Osteocyte (in vitro differentiated cells): ENCODE measurements at places on chromosomes 5 and 9. TPM values are rescaled to one million over a fixed set of nuclear protein-coding genes. Genes with fewer than 3 reads are reported as not detected.

Gene CDC26
- 26.3 and 28.2 TPM in 2 replicates for total RNA-seq

Gene PDGFRB
- total RNA-seq: 1,093 and 1,131 TPM in 2 replicates

Gene CBY3
- total RNA-seq: not detected in 2 replicates

Gene REEP2
- total RNA-seq: 15.4 and 18.3 TPM in 2 replicates

Gene SOX30
- not detected in 2 replicates for total RNA-seq

Gene CDKN2AIPNL
- total RNA-seq: 19.5 and 21.5 TPM in 2 replicates

Gene ZNF366
- total RNA-seq: not detected in 2 replicates

Gene TAF1L
- not detected in 2 replicates for total RNA-seq

Gene TMEM232
- 2.7 and 3.5 TPM in 2 replicates for total RNA-seq

Gene COL15A1
- total RNA-seq: 0.34 and 0.81 TPM in 2 replicates

Gene AK3
- 46.0 and 47.5 TPM in 2 replicates for total RNA-seq

Gene TEX10
- 22.4 and 22.5 TPM in 2 replicates for total RNA-seq

DNA sequence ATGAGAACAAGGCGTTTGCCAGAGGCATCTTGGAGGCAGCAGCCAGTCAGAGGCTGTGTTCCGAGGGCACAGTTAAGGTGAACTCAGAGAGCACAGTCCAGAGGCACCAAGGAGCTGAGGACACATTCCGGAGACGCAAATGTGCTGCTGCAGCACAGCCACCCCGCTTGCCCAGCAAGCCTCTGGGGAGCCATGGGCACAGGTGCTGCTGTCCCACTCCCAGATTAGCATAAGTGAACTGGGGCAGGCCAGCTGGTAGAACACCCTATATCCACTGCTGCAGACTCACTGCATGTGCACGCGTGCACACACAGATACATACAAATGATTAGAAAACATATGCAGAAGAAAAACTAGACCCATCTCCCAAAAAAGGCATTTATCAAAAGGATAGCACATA, 164.5 kb downstream of the EBF1 start:
- no peak overlapping the region for H3K27ac ChIP-seq
- DNase-seq: no peak
- H3K27me3 ChIP-seq: no peaks in the 10 kb centered on the region
- no peak overlapping the region for H3K4me3 ChIP-seq
- peaks cover 19% of the 10 kb centered on the region for H3K4me1 ChIP-seq

- H3K4me3 ChIP-seq: no peak overlapping the region
- no peak overlapping the region for H3K27ac ChIP-seq
Measured at GRCh38 chr5:80106916-80107315, 71.8 kb downstream of the THBS4 start.

DNA sequence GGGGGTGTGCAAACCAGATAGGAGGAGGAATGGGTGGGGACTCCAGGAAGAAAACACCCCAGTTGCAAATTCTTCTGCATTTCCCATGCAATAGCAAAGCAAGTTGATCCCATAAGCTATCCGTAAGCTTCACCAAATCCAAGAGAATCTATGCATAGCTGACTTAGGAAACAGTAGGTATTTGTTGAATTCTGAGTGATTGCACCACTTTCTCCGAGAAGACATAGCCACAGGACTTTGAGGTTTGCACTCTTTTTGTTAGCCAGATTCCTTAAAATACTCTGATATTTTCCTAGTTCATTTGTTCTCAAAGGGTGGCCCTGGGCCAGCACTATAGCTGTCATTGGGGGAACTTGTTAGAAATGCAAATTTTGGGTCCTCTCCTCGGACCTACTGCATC, 271.9 kb downstream of the SLIT3 start:
- H3K27ac ChIP-seq: no peak overlapping the region
- H3K4me3 ChIP-seq: no peak overlapping the region
- DNase-seq: no peak

- no peak overlapping the region for H3K4me3 ChIP-seq
- peaks cover 6% of the 10 kb centered on the region for H3K4me1 ChIP-seq
- no peaks in the 10 kb centered on the region for H3K27me3 ChIP-seq
- no peak for DNase-seq
- peaks cover 29% of the 10 kb centered on the region for H3K36me3 ChIP-seq
Measured at GRCh38 chr5:72985719-72986118, 29.9 kb downstream of the FCHO2 start.

DNA sequence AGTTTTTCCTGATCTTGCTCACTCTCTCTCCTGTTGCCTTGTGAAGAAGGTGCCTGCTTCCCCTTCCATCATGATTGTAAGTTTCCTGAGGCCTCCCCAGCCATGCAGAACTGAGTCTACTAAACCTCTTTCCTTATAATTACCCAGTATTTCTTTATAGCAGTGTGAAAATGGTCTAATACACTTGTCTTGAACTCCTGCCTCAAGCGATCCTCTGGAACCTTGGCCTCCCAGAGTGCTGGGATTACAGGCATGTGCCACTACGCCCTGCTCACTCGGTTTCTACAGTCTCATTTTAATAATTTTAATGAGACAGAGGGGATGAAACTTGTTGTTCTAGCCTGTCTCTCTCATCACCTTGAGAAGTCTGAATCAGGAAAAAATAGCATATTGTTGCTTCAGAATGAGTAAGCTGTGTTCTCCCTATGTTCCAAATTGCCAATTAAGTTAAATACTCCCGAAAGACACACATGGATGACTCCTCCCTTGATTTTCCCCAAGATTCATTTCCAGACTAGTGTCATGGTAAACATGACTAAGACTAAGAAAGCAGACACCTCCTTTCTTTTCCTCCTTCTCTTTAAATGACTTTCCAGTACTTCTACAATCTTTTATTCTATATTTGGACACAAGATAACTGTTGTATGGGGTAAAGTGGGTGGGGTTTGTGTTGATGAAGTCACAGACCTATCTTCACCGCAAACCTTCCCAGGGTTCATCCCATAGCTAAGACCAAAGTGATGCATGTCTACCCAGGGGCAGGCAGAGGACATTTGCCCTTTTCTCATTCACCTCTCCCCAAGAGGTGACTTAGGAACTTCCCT, 7.8 kb upstream of the DNAJC18 start:
- no peak for DNase-seq
- no peak overlapping the region for H3K27ac ChIP-seq
- H3K4me1 ChIP-seq: peaks cover 38% of the 10 kb centered on the region
- H3K36me3 ChIP-seq: no peaks in the 10 kb centered on the region
- no peak overlapping the region for H3K4me3 ChIP-seq

DNA sequence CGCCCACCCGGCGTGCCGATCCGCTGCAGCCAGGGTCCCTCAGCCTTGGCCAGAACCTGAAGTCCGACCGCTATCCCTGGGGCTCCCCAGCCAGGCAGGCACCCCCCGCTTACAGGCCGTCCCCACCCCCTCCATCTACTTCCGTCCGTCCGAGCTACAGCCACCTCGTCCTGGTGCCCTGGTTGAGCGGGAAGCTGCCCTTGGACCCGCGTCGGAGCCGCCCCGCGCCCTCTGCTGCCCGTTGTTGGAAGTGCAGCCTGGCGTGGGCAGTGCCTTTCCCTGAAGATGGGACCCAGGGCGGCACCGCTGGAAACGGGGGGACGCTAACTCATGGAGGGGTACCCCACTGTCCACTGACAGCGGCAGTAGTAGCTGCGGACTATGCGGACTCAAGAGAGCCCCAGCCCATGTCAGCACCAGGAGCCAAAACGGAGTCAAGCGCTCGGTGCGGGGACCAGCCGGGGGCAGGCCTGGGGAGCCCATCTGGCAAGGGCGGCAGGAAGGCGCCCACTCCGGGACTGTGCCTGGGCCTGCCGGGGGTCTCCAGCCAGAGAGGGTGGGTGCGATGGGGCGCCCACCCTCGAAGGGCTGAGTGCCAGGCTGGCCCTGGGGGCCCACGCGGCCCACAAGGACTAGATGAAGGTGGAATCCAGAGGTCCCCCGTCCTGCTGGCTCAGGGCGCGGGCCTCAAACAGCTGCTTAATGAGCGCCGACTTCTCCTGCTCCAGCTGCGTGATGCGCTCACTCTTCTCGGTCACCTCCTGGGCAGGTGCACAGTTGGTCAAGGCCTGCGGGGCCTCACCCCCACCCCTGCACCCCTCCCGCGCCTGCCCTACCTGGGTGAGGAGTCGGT, 6.1 kb downstream of the SAPCD2 start:
- H3K4me3 ChIP-seq: no peak overlapping the region
- H3K4me1 ChIP-seq: peaks cover 3% of the 10 kb centered on the region
- H3K27me3 ChIP-seq: no peaks in the 10 kb centered on the region
- DNase-seq: no peak

GRCh38 chr5:143495110-143495509, 91.6 kb upstream of the NR3C1 start:
- no peaks in the 10 kb centered on the region for H3K27me3 ChIP-seq
- H3K36me3 ChIP-seq: no peaks in the 10 kb centered on the region
- H3K4me1 ChIP-seq: peaks cover 21% of the 10 kb centered on the region
- peak overlapping the region; percentile 52 for H3K27ac ChIP-seq
- H3K4me3 ChIP-seq: no peak overlapping the region
- no peak for DNase-seq

DNA sequence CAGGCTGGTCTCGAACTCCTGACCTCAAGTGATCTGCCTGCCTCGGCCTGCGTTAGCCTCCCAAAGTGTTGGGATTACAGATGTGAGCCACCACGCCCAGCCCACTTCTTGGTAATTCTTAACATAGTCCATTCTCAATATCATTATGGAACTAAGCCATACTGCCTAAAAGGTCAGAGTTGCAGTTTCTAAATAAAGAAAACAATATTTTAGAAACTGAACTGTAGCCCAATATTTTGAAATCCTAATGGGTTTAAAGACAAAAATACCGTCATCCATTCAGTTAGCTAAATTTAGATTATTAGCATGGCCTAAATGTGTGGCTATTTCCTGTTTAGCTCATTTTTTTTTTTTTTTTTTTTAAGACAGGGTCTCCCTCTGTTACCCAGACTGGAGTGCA, 99.5 kb downstream of the USP20 start:
- peaks cover 7% of the 10 kb centered on the region for H3K36me3 ChIP-seq
- peaks cover 59% of the 10 kb centered on the region for H3K4me1 ChIP-seq
- DNase-seq: no peak
- no peak overlapping the region for H3K4me3 ChIP-seq
- H3K27me3 ChIP-seq: no peaks in the 10 kb centered on the region

DNA sequence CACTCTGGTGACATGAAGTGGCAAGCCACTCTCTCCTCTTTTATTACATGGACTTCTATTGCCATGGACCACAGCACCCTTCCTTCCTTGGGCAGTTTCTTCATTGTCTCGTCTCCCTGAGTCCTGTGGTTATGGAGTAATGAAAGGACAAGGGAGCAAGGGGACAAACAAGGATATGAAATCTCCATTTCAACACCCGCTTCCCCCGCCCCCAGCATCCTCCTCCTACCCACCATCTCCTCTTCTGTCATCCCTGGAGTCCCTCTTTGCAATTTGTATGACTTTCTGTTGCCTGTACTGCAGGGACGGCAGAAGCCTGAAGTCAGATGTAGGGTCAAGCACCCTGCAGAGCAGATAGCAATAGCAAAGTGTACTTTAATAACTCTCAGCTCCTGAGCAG, 300.7 kb upstream of the CLINT1 start:
- H3K27ac ChIP-seq: no peak overlapping the region
- H3K4me3 ChIP-seq: no peak overlapping the region
- H3K27me3 ChIP-seq: peaks cover 15% of the 10 kb centered on the region
- H3K4me1 ChIP-seq: peaks cover 16% of the 10 kb centered on the region

GRCh38 chr5:170573114-170573513, 69.3 kb downstream of the KCNIP1 start:
- peaks cover 39% of the 10 kb centered on the region for H3K4me1 ChIP-seq
- no peak for DNase-seq
- no peak overlapping the region for H3K4me3 ChIP-seq
- H3K36me3 ChIP-seq: no peaks in the 10 kb centered on the region
- peaks cover 2% of the 10 kb centered on the region for H3K27me3 ChIP-seq

- no peaks in the 10 kb centered on the region for H3K27me3 ChIP-seq
- peaks cover 7% of the 10 kb centered on the region for H3K36me3 ChIP-seq
- H3K27ac ChIP-seq: no peak overlapping the region
- H3K4me3 ChIP-seq: no peak overlapping the region
Measured at GRCh38 chr5:37696190-37697021, 143.4 kb downstream of the GDNF start.

DNA sequence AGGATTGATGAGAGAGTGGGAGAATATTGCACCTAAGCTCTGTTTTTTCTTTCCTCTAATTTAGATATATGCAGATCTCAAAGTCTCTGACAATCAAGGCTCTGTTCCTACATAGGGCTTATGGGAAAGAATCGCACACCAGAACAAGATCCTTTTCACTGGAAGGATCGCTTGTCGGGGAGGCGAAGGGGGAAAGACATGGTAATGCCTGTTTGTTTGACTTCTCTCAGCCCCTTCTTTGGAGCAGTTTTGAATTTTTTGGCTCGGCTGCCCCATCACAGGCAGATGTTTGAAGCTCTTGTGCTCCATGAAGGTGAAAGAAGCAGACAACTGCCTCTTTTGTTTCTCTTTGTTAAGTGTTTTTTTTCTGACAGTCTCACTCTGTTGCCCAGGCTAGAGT, 599.9 kb upstream of the ZNF608 start:
- H3K4me3 ChIP-seq: no peak overlapping the region
- no peak overlapping the region for H3K27ac ChIP-seq
- H3K36me3 ChIP-seq: no peaks in the 10 kb centered on the region
- no peaks in the 10 kb centered on the region for H3K27me3 ChIP-seq
